CD8-positive, alpha-beta T cell (primary cell): ENCODE measurements at places on chromosomes 7 and 10. TPM values are rescaled to one million over a fixed set of nuclear protein-coding genes. Genes with fewer than 3 reads are reported as not detected.

CALHM1 gene
- not detected for total RNA-seq

DNA sequence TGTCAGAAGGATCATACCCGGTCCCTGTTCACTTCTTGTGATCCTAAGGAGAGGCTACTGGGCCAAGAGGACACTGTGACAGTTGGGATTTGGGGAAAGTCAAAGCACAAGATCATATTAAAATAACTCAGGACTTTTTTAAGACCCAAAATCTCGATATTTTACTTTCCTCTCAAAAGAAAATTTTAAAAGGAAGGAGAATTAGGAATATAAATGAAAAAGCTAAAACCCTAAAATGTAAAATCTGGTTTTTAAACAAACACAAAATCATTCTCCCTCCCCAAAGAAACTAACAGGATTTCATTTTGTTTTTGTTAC is 36.4 kb downstream of the ALOX5 start:
- DNase-seq = no peak

DNA sequence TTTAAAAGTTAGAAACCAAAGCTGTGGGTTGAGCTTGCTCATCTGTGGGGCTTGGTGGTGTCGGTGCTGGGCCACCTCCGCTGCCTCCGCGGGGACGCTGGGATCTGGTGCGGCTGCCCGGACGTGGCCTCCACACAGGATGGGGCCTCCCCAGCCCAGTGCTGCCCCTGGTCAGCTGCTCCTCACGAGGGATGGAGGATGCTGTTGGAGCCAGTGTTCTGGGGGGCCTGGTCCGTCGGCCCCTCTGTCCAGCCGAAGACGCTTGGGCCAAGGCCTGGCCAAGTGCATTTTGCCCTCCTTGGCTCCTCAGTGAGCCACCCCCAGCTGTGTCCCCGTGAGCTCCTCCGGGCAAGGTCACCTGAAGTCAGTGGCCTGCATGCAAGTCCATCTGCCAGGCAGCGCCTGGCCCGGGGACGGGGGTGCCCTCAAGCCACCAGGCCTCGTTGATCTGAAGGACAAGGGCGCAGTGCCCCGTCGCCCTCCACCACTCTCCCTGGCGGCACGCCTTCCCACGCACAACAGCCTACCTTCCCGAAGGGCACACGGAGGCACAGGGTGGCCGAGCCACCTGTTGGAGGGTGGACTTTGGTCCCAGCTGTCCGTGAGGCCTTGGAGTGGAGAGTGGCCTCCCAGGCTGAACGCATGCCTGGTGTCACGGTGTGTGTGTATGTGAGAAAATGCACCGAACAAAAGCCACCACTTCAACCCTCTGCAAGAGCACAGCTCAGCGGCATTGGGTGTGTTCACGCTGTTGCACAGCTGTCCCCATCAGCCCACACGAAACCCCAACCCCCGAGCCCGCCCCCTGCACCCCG is 27.3 kb downstream of the KNDC1 start:
- no peak for DNase-seq

DNA sequence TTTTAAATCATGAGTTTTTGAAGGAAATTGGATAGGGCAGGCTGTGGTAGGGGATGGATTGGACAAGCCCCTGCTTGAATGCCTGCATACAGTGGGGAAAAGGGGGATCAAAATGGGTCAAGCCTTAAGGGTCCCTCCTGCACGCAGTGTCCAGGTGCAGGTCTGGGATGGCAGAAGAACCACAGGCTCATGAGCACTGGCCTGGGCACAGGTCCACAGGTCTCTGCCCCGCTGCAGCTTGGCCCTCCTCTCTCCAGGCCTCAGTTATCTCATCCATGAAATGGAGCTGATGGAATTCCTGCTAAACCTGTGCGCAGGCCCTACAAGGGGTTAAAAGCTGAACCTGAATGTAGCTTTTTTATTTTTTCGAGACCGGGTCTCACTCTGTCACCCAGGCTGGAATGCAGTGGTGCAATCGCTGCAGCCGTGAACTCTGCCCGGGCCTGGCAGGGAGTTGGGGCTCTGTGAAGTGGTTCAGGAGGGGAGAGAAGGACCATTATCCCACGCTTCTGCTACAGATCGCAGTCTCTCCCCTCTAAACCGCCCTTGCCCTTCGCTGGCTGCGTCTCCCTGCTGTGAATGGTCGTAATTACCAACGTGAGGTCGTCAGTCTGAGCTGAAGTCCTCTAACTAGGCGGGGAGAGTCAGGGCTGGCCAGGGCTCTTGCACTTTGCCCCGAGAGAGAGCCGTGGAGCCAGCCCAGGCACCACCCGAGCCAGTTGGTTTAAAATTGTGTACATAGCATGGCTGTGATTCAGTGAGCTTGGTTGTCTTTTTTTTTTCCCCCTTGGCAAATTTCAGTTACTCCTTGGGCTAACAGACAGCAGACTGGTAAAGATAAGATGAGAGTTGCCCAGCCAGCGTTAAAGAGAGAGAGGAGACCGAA is 77.5 kb upstream of the GTF2I start:
- DNase-seq = no peak

DNA sequence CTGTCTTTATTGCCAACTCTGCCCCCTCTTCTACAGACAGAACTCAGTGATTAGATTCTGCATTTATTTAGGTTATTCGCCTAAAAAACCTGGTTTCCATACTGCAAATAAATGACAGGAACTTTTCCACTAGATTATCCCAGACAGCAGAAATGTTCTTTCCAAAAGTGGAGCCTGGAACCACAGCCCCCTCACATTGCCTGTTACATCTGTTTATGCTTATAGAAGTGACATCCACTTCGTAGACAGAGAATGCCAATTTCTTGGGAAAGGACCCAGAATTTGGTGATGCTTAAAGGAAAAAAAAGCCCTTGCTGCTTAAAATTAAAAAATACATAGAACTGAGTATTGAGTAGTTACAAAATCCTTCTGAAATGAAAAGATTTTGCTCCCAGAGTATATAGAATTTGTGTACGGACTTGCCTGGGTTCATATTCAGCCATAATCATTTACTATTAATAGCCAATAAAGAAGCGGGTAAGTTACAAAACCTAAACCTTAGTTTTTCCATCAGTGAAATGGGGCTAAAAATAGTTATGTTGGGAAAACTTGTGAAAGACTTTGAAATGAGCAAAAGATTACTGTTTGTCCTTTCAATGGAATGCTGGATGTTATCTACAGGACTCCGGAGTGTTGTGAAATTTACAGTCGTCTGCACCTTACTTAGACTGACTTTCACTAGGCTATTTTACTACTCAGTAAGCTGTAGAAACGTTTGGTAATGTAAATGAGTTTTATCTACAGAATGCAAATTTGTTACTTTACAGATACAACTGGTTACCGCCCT is 1.1 kb upstream of the PPP1R9A start:
- no peak for DNase-seq

GRCh38 chr10:66058594-66058993 is 867.2 kb upstream of the LRRTM3 start:
- no peak for DNase-seq

GRCh38 chr10:62017491-62017870 is 116.0 kb downstream of the ARID5B start:
- no peak for DNase-seq

DNA sequence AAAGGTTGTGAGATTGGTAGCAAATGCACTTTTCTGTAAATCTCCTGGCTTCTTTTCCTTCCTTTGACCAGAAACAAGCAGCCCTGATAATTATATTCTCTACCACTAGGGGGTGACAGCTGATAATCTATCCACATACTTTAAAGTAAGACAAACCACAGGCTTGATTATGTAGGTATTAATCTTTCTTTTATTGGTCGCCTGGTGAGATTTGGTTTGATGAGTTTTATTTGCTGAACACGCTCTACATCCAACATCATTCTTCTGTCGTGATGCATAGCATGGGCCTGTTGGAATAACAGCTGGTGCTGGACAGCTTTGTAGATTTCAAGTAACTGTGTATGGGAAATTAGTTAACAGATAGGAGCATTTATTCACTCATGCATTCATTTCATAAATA is 63.5 kb downstream of the ZNF365 start:
- DNase-seq = no peak

GRCh38 chr10:33102071-33102470 is 144.0 kb upstream of the ITGB1 start:
- no peak for DNase-seq

DNA sequence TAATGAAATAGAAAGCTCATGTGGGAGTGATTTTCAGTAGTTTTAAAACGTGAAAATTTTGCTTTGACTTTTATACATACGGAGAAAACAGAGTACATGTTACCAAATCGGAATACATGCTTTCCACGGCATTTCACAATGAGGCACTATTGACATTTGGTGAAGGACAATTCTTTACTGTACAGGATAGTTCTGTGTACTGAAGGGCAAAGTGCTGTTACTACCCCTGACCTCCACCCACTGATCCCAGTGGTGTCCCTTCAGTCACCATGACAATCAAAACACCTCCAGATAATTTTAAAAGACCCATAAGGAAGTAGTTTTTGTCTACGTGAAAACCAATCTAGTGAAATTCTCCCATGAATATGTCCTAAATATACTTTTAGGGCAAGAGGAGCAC is 33.1 kb upstream of the ANK3 start:
- DNase-seq = no peak

- DNase-seq = no peak
These were observed 244.1 kb downstream of the PTEN start for GRCh38 chr10:88107296-88108097.

SCART1 gene
- total RNA-seq = 3.7 TPM

KAZALD1 gene
- total RNA-seq = not detected

DNA sequence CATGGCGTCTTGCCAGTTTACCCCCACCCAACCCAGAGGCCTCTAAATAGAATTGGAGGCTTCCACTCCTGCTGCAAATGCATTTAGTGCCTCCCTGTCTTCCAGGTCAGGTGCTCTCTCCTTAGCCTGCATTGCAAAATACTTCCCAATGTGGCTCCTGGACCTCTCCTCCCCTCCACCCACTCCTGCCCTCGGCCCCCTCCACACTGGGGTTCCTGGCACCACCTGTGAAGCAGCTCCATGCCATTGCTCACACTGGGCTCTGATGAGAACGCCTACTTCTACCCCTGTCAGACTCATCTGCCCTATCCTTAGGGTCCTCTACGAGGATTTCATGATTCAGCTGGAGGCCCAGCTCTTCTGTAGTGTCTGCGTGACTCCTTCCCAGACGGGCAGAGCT is 37.4 kb downstream of the C10orf120 start:
- DNase-seq = no peak

- no peak for DNase-seq
These were observed 15.8 kb downstream of the TSPAN12 start for GRCh38 chr7:120842121-120842621.

- peak; percentile 14 for DNase-seq
These were observed 1.3 kb downstream of the LCOR start for GRCh38 chr10:96833220-96834001.

DNA sequence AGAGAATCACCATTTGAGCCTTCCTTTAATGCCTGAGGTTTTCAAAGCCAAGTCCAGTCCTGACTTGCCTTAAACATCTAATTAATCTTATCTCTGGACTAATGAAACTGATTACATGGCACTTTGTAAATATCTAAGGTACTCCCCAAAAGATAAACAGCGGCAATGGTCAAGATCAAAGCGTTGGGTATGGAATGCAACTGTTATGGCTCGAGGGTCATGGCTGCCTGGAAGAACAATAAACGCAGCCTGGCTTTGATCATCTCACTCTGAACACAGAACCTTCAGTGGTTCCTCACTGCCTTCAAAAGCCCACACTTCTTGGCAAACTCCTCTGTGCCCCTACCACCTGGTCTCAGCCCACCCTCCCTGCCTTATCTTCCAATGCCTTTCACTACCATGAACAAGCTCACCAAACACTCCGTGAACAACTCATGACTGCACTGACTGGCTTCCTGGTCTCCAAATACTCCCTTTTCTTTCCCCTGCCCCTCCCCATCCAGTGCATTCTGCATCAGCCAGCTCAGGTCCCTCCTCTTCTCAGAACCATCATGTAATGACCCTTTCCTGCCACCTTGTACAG is 150.2 kb upstream of the NFE2L3 start:
- no peak for DNase-seq
